Myocyte (in vitro differentiated cells): ENCODE measurements at places on chromosomes 13 and 19. TPM values are rescaled to one million over a fixed set of nuclear protein-coding genes. Genes with fewer than 3 reads are reported as not detected.

GRCh38 chr13:71039440-71039839 lies 827.6 kb downstream of the DACH1 start:
- DNase-seq: no peak

DNA sequence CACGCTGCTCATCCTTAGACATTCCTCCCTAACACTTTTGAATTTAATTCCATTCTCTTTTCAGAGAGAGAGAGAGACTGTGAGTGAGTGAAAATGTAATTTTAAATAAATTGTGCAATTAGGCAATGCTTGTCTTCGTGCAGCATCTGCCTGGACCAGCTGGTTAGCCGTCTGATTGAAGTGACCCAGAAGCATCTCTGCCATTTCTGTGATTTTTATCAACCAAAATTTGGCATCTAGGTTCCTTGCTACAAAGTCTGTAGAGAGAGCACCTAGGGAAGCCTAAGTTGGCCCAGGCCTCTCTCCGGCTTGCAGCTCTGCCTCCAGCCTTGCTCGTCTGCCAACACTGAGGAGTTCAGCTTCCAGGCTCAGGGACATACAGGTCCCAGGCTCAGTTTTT lies 138.6 kb upstream of the GPR12 start:
- DNase-seq: no peak

DNA sequence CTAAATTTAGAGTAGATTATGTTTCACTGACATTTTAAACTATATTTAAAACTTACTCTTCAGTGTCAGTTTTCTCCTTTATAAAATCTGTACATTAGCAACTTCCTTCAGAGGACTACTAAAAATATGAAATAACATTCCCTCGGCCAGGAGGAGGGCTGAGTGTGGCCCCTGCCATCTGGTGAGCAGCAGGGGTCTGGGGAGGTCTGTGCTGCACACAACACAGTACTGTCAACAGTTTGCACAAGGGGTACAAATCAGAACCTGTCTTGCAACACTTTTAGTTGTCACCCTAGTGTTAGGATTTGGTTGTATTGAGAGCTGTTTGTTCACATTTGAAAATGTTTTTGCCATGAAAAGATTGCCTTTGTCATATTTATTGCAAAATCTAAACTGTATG lies 48.9 kb downstream of the TPP2 start:
- no peak for DNase-seq

DNA sequence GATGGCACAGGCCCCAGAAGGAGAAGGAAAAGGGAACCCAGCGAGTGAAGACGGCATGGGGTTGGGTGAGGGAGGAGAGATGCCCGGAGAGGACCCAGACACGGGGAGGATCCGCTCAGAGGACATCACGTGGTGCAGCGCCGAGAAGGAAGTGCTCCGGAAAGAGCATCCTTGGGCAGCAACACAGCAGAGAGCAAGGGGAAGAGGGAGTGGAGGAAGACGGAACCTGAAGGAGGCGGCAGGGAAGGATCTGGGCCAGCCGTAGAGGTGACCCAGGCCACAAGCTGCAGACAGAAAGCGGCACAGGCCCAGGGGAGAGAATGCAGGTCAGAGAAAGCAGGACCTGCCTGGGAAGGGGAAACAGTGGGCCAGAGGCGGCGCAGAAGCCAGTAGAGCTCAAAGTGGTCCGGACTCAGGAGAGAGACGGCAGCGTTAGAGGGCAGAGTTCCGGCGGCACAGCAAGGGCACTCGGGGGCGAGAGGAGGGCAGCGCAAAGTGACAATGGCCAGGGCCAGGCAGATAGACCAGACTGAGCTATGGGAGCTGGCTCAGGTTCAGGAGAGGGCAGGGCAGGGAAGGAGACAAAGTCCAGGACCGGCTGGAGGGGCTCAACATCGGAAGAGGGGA lies 1.1 kb downstream of the PPP1R12C start:
- DNase-seq: peak; percentile 54

DNA sequence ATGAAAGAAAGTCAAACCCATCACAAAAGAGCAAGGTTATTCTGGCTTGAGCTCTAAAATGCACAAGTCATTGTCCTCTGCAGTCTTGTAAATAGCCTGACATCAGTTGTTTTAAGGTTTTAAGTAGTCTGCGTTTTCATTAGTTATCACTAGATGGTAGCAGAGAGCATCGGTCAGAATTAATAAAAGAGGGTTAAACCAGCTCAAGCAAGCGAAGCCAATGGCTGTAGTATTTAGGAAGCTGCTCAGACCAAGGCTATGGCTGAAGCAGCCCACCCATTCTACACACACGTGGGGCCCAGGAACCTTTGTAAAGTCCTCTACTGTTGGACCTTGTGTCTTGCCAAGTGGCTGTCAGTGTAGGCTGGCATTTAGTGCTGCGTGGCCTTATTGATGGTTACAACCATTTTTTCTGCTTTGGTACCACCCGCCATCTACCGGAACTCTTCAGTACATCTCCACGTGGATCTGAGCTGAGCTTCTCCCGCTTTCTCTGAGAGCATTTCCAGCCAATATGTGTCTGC lies 13.3 kb upstream of the ZNF57 start:
- DNase-seq: peak; percentile 72

GRCh38 chr19:49580264-49581006 lies at the start of gene NOSIP:
TSS of gene NOSIP (minus strand) at chr19:49580556. CDS start at chr19:49560691, 19,865 bp downstream.
- DNase-seq: peak; percentile 96

- no peak for DNase-seq
Measured at GRCh38 chr19:51470966-51471365, 7.4 kb upstream of the CEACAM18 start.

- DNase-seq: peak; percentile 77
Measured at GRCh38 chr19:42140125-42140754, 8.0 kb upstream of the POU2F2 start.

GRCh38 chr13:46637213-46637612 lies 84.2 kb downstream of the LRCH1 start:
- DNase-seq: no peak

The LRRC63 gene
- total RNA-seq: not detected in 2 replicates

DNA sequence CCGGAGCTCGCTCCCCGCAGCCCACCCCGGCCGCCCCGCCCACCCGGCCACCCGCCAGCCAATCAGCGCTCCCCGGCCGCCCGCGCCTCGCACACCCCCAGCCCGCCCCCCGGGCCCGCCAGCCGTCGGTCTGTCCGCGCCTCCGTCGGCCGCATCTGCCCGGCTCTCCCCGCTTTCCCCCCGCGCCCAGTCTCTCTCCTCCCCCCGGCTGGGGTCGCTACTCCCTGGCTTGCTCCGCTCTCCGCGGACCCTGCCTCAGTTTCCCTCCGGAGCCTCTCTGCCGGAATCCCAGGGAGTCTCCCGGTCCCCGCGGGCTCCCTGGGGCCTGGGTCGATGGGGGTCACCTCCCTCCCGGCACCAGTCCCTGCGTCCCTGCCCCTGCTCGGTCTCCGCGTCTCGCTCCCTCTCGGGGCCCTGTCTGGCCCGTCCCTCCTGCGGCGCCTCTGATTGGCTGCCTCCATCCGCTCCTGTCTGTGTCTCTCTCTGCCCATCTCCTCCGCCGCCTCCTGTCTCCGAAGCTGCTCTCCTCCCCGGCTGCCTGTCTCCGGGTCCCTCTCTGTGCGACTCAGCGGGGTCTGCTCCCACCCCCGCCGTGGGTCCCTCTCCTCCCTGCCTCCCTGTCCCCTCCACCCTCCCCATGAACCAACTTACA lies 484 bp downstream of the IL11 start:
- peak; percentile 40 for DNase-seq

DNA sequence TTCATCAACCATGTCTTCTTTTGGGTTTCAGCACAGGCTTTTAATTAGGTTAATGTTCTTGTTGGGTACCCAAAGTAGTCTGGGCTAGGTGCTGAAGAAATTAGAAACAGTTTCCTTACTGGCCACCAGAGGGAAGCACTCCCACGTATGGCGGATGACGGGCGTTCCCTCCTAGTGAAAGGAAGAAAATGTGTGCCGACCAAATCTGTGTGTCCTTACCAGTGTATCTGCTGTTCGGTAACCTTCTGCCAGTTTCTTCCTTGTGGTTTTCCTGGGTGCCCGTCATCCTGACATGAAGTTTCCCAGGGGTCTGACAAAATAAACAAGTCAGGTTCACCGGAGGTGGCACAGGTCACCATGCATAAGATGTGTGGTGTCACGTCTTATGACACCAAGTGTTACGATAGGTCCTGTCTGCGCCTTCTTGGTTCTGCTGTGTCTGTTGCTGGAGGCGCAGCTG lies 6.0 kb upstream of the WDR88 start:
- DNase-seq: peak; percentile 59

DNA sequence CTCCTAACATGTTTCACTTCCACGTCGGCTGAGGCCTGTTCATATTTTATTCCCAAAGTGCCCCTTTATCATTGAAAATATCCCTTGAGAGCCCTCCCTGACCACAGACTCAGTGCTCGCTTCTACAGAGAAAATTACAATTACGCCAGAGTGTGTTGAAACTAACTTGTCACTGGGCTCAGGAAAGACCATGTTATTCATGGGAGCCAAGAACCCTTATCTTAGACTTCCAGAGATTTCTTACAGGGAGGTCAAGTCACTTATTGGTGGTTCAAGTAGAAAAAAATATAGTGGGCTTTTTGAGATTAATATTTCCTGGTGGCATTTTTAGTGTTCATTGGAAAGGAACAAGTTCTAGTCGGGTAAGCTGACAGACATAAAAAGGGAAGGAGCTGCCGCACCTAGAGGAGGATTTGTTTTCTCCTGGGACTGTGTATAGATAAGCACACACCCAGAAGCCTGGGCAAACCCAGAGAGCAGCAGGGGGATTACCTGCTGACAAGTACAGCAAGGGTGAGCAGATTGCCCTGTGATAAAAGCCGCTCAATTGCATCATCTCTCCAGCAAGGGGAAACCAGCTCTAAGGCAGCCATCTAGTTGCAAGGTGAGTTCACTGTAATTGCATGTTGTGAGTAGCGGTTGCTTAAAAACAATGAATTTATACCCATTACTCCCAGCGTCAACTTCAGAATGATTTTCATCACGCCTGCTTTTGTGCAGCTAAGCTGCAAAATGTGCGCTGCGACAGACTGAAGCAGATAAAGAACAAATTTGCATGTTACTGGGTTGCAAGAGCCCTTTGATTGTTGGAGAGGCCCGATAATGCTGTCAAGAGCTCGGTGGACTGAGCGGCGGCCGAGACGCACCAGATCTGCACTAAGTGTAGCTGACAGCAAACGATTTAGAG lies 46.2 kb downstream of the DCT start:
- DNase-seq: no peak

The SIGLEC8 gene
- not detected in 2 replicates for total RNA-seq

DNA sequence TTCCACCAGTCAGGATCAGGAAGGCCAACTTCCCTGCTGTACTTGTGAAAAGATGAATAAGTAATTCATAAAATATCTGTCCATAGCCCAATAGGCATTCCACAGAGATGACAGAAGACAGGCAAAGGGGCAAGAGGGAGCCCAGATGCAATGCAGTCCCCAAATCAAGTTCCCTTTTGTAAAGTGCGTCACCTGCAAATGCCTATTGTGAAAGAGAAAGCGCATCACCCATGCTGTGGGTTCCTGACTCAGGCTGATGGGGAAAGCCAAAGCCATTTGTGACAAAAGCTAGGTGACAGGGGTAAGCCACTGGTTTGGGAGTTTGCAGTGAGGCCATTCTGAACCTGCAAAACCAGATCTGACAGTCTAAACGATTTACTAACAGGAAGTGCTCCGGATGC lies 157.5 kb upstream of the ZNF536 start:
- DNase-seq: no peak

DNA sequence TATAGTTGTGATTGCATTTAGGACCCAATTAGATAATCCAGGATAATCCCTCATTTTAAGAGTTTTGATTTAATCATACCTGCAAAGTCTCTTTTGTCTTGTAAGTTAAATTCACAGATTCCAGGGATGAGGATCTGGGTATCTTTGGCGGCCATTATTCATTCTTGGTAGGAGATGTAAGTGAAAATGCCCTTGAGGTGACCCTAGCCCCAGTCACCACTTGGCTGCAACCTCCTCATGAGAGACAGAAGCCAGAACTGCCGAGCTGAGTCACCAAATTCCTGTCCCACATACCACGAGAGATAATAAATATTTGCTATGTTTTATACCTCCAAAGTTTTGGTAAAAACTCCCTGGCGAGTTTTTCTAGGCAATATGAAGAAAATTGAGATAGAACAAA lies 389.4 kb downstream of the RFC3 start:
- DNase-seq: peak; percentile 42

The PLPPR3 gene
- total RNA-seq: 0.16 and 0.26 TPM in 2 replicates

DNA sequence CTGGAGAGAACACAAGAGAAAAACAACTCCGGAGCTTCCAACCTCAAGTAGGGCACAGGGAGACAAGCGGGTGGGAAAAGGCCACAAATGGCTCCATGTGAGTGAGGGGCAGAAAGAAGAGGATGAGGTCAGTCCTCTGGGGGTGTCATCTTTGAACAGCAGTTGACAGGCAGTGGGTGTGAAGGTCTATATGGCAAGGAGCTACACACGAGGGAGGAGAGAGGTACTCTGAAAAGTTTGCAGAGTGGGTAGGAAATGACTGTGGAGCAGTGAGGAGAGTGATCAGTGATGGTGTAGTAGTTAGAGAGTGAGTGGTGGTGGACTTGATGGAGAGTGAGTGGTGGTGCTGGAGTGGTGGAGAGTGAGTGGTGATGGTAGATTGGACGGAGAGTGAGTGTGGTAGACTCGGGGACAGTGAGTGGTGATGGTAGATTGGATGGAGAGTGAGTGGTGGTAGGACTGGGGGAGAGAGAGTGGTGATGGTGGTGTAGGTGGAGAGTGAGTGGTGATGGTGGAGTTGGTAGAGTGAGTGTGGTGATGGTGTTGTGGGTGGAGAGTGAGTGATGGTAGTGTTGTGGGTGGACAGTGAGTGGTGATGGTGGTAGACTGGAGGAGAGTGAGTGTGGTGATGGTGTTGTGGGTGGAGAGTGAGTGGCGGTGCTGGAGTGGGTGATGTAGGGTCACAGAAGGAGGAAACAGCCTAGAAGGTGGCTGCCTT lies 4.0 kb downstream of the TFDP1 start:
- DNase-seq: no peak

The ZNF543 gene
- 8.6 and 12.5 TPM in 2 replicates for total RNA-seq

The FGF22 gene
- 0.16 and 0.21 TPM in 2 replicates for total RNA-seq

The CBLC gene
- not detected in 2 replicates for total RNA-seq

DNA sequence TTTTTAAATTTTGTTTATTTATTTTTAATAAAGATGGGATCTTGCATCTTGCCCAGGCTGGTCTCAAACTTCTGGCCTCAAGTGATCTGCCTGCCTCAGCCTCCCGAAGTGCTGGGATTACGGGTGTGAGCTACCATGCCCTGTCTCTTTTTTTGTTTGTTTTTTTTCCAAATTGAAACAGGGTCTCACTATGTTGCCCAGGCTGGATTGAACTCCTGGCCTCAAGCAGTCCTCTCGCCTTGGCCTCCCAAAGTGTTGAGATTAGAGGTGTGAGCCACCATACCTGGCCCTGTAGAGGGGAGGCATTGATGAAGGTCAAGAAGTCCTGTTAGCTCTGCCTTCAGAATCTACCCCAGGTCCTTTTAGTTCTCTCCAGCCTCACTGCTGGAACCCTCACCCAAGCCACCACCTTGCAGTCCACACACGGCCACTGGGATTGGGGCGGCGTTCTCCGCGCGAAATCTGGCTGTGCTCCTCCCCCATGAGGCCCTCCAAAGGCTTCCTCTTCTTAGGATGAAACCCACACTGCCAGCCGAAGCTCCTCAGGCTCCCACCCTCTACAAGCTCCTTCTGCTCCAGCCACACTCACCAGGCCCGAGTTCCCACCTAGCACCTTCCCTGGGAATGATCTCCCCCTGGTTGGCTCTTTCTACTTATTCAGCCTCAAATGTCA lies 34.9 kb downstream of the ACTN4 start:
- no peak for DNase-seq
